Activated naive CD8-positive, alpha-beta T cell treated with anti-CD3 and anti-CD28 coated beads, Interleukin-2, amount 50 U/mL, for 24 hours (primary cell): ENCODE measurements at places on chromosomes 2 and 18.
A peak's percentile ranks its signal among the peaks of the same experiment; 100 is the strongest.

DNA sequence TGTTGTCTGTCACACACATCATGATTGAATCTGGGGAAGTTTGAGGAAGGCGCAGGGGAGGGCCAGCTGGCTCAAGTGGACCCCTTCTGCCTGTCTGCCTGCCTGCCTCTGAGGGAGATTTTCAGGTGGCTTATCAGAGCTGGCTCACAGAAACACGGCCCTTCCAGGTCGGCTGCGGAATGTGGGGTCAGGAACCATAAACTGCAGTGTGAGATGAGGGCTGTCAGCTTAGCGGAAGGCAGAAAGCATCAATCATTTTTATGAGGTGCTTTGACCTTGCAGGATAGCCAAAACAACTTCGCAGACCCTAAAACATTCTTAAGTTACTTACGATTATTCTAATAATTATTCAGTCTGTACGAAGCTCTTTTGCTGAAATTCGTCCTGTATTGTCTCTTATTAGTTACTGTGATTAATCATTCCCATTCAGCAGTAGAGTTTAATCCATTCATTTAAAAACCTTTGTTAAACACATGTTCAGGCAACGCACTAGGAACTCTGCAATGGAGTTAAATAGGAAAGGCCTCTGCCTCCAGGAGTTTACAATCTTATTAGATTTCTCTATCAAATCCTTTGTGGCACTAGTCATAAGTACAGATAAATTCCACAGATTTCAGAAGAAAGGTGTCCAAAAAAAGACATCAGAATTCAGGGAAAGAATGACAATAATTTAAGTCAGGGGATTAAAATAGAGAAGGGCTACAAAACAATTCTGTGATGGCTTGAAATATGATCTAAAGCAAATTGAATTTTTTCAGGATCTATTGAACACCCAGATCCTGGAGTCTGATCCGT, 371.6 kb downstream of the HRH4 start:
- DNase-seq, result no peak

GRCh38 chr2:65121-65520, 18.8 kb upstream of the FAM110C start:
- DNase-seq, result no peak

DNA sequence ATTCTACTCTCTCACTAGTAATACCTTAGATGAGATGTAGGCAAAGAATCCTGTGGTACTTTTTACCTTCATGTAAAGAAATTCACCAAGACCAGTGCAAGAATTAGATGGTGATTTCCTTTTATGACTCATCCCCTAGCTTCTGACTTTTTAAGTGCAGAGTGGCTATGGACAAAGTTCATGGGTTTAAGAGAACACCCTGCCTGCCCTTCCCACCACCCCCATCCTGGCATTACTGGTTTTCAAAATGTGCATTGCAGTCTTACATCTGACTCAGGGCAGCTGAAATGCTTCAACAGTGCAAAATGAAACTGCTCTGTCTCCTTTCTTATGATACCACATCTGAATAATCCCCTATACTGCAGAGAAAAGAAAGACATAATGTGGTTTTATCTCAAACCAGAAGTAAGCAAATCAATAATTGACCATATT, 22.6 kb downstream of the MAIP1 start:
- peak; percentile 31 for DNase-seq

- no peak for DNase-seq
Measured at GRCh38 chr2:69224512-69224837, 162.6 kb downstream of the GFPT1 start.

DNA sequence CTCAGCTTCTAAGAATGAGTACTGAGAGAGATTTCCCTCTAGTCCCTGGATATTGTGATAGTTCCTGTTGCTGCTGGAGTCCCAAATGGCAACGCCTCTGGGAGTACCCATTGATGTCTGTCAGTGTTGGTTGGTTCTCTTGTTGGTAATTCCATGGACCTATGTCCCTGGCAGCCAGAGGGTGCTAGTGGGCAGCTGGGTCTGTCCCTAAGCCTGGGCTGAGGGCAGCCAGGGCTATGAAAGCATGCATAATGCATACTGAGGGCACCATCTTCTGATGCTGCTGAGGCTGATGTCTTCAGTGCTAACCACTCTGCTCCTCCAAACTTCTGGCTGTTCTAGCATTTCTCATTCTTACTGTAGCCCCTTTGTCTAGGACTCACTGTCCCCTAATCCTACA, 35.9 kb downstream of the NABP1 start:
- no peak for DNase-seq

GRCh38 chr2:62473246-62473827, 32.7 kb downstream of the TMEM17 start:
- no peak for DNase-seq
